HuH-7 (cell line): ENCODE measurements at places on chromosomes 11 and 22.

- no peak for DNase-seq
Observed at GRCh38 chr22:48949375-48950149, 878.1 kb downstream of the BRD1 start.

- no peak for DNase-seq
Observed at GRCh38 chr11:43541993-43542392, 138.5 kb upstream of the HSD17B12 start.

- no peak for DNase-seq
Observed at GRCh38 chr11:35166369-35167360, 27.7 kb downstream of the CD44 start.

DNA sequence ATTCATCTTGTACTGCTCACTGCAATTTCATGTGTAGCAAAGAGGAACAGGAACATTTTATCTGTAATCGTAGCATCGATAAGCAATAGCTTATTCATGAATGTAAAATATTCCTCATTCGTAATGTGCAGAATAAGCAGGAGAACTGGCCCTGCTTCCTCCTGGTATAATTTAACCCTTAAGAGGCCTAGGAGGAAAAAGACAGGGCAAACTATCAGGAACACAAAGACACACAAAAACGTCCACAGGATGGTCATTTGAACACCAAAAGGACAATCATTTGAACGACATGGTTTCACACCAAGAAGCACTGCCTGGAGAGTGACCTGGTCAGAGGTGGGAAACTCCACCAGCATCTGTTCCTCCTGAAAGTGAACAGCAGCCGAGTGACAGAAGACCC is 63.9 kb downstream of the AHNAK start:
- no peak for DNase-seq

DNA sequence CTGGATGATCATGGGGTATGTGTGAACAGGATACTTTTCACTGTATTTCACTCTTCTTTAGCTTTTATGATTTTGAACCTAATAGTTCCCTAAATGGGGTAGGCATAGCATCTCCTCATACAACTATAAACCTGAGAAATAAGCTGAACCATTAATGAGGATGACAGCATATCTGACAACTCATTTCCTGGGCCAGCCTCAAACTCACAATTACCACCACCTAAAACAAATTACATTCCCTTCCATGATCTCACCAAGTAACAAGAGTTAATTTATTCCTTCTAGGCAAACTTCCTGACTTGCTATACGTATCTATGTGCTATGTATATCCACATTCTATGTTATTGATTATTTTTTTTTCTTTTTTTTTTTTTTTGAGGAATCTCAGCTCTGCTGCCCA is 23.0 kb downstream of the SIK3 start:
- DNase-seq = no peak

DNA sequence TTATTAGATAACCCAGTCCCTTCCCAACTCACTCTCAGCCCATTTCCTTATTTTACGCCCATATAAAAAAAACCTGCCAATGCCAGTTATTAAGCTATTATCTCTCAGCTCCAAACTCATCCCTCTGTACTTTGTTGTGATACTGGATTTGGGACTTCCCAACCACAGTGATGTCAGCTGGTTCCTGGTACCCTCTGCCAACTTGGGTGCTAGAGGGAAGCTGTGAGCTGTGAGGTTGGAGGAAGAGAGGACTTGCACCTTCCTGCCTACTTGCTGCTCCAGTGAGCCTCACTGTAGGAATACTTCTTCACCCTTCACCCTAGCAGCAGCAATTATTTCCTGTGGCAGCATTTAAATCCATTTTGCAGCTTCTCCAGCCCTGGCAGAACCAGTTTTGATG is 19.2 kb upstream of the CSF2RB start:
- no peak for DNase-seq

GRCh38 chr11:10388574-10388973 is 66.5 kb upstream of the AMPD3 start:
- DNase-seq = no peak

DNA sequence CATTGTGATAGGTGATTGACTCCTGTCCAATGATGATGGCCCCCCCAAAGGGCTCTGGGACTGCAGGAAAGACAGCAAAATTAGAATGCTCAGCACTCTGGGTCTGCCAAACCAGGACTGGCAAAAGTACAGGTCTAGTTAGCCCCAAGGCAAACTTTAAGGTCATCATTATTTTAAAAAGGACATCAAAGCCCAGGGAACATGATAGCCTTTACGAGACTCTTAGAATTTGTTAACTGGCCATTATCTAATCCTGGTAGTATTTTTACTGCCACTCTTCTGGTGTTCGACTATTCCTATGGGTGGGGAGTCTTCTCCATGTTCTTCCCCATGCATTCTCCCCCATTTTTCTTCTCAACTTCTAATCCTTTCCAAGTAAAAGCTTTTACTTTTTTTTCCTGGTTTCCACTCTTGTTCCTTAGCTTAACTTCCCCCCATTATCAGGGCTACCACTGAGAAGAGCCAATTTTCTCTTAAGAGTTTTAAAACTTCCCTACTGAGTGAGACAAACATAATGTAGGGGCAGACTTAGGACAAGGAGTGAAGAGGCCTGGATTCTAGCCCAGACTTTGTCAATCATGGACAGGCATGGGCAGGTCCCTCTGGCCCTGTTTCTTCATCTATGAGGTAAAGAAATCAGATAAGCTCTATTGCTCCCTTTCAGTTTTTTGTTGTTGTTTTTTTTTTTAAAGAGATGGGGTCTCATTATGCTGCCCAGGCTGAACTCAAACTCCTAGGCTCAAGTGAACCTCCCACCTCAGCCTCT is 7.1 kb downstream of the DDB1 start:
- no peak for DNase-seq

- DNase-seq = no peak
Observed at GRCh38 chr22:39283322-39284141, 35.9 kb downstream of the RPL3 start.

- no peak for DNase-seq
Observed at GRCh38 chr11:1896468-1896867, 4.8 kb upstream of the PRR33 start.

GRCh38 chr22:26432619-26433311 is 3.7 kb downstream of the ASPHD2 start:
- DNase-seq = no peak

- DNase-seq = no peak
Observed at GRCh38 chr11:62882431-62882749, 1.7 kb downstream of the SLC3A2 start.

GRCh38 chr11:56883371-56883987 is 105.2 kb upstream of the OR5AK2 start:
- DNase-seq = no peak
